Trophoblast cell (in vitro differentiated cells and primary cell): ENCODE measurements at places on chromosomes 12 and 14.
A peak's percentile ranks its signal among the peaks of the same experiment; 100 is the strongest.

- DNase-seq, result no peak
These were observed 233.4 kb downstream of the MSRB3 start for GRCh38 chr12:65511912-65512311.

DNA sequence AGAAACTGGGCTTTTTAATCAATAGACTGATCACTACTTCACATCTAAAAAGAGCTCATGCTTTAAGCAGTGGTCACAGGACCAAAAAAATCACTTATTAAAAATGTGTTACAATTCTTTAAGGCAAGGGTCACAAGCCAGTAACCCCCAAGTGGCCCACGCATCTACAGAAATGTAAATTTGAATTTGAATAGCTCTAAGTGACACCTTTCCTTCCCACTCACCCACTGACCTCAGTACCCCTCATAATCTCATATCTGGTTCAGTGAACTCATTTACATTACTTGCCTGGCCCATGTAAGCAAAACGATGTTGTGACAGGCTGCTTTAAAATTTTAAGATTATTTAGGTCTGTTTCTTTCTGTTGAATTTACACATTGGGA is 27.4 kb downstream of the NELL2 start:
- DNase-seq, result no peak

GRCh38 chr12:113683574-113683973 is 211.9 kb upstream of the LHX5 start:
- no peak for DNase-seq

DNA sequence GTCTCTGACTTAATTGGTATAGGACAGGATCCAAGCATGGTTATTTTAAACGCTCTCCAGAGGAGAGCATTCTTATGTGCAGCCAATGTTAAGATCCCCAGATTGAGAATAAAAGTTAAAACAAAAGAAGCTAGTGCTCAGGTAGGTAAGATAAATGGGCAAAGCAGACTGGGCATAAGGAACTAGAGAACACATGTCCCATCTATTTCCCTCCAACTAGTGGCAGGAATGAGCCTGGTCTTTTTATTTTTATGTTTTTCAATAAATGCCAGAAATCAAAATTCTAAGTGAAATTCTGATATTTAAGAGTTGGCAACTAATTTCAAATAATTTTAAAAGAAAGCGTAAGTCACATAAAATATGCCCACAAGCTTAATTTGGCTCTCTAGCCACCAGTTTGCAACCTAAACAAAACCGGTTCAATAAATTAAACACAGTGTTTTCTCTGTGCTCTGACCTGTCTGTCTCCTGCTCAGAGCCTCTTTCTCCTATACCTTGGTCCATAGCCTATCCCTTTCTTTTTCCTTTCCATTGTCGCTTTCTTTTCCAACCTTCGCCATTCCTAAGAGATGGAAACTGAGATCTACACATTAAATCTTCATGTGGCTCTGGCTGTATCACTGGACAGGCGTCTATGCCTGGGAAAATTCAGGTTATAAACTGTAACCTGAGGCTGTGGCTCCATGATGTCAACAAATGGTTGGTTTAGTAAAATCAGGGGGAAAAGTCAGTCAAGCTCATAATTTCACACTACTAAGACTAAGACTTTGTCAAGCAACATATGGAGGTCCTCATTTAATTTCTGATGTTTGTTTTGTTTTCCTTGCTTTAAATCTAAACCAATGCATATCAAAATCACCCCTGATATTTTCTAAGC is 5.5 kb downstream of the SLC38A1 start:
- DNase-seq, result peak; percentile 56

DNA sequence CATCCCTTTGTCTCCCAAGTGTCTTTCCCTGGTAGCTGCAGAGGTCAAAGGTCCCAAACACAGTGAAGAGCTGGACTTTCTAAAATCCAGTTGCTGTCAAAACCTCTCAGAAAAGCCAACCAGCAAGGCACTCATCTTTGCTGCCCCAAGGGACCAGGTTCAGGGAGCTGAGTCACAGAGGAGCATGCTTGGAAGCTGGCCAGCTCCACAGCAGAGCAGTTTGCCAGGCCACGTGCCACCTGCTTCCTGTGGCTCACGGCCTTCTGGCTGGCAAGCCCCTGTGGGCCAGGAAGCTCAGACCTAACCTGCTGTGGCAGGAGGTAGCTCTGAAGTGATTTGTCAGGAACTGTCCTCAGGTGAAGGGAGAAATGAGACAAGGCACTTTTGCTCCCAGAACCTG is 3.6 kb downstream of the ISCU start:
- DNase-seq, result peak; percentile 16

DNA sequence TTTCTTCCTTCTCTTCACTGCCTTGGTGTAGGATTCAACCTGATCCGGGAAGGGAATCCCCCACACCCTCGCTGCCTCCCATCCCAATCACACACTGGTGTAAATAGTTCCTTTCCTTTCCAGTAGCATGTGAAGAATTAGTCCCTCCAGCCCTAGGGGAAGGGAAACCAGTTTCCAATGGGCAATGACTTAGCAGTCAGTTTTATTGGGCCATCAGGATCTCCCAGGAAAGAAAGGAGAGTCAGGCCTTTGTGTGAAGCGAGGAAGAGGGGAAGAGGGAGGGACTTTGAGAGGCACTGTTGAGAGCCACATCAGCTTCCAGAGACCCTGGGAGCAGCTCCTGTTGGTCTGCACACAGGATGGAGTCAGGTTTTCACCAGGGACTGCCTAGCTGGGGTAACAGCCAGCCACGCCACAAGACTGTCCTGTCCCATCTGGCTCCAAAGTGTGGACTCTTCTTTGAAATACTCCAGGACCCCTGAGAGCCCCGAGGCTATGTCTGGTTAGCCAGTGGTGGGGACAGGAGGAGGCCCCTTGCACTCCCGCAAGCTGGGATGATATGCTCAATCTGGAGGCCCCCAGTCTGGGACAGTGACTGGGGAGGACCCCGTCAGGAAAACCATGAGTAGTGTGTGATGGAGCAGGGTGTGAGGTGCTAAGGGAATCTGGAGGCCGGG is 27.9 kb downstream of the MOAP1 start:
- no peak for DNase-seq
